ENCODE measurements at places on chromosomes 4 and X.

DNA sequence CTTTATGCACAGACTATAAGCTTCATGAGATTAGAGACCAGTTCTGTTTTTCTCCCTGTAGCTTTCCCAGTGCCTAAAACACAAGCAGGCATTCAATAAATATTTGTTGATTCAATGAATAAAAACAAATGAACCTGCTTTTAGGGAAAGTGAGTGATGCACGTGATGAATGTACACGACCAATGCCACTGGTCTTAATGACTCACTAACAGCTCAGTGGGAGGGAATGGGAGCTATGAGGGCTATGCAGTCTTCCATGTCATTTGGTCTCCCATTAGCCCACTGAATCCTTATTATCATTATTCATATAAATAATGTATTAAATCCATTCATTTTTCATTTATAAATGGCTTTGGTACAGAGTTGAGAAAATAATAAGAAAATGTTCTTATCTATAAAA lies 247.4 kb downstream of the FBXO8 start:
- no peak for DNase-seq

DNA sequence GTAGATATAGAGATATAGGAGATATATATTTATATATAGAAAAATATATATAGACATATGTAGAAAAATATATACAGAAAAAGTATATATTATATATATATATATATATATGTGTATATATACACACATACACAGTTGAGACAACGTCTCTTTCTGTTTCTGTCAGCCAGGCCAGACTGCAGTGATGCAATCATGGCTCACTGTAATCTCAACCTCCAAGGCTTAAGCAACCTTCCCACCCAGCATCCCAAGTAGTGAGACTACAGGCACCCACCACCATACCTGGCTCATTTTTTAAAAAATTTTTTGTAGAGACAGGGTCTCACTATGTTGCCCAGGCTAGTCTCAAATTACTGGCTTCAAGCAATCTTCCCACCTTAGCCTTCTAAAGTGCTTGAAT lies 426.3 kb downstream of the GPM6A start:
- no peak for DNase-seq

DNA sequence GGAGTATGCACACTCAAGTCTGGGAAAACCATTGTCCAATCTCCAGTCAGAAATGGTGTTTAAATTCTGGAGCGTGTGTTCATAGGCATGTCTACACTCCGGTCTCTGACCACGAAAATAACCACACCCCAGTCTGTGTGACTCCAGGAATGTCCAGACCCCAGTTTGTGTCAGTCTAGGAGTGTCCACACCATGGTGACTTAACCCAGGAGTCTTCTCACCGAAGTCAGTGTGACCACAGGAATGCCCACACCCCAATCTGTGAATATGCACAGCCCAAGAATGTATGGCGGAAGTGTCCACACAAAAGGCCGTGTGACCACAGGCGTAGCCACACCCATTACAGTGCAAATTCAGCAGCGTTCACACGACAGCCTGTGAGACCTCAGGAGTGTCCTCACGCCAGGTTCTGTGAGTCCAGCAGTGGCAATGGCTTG lies 11.4 kb downstream of the FTSJ1 start:
- DNase-seq = no peak

DNA sequence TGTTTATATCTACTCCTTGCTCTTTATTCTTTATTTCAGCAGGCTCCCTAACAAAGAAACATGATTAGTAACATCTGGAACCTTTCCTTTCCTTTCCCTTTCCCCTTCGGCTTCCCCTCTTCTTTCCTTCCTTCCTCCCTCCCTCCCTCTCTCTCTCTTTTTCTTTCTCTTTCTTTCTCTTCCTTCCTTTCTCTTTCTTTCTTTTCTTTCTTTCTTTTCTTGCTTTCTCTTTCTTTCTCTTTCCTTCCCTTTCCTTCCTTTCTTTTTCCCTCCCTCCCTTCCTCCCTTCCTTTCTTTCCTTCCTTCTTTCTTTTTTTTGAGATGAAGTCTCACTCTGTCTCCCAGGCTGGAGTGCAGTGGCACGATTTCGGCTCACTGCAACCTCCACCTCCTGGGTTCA lies 30.7 kb upstream of the RBMX start:
- no peak for DNase-seq

- DNase-seq = no peak
Observed at GRCh38 chrX:7252013-7252610, 104.2 kb upstream of the PUDP start.

GRCh38 chr4:86221002-86221401 lies 138.9 kb downstream of the MAPK10 start:
- DNase-seq = no peak
